Peyer's patch (tissue), 4 donors: ENCODE measurements at places on chromosomes 4 and X.

DNA sequence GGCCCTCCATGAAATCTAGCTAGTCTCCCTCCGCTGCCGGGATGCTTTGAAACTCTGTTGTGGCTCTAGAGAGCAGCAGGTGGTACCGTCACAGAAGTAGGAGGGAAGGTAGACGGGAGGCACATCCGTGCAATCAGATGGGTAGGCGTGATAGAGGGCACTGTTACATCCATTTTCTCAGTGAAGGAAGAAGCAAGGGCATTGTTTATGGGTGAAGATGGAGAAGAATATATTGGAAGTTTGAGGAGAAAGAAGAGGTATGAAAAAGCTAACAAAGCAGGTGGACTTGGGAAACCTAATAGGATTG, 1.3 kb downstream of the ANAPC4 start:
- DNase-seq = no peak

- DNase-seq = no peak
These were observed 877 bp downstream of the GPRASP1 start for GRCh38 chrX:102652031-102652688.

DNA sequence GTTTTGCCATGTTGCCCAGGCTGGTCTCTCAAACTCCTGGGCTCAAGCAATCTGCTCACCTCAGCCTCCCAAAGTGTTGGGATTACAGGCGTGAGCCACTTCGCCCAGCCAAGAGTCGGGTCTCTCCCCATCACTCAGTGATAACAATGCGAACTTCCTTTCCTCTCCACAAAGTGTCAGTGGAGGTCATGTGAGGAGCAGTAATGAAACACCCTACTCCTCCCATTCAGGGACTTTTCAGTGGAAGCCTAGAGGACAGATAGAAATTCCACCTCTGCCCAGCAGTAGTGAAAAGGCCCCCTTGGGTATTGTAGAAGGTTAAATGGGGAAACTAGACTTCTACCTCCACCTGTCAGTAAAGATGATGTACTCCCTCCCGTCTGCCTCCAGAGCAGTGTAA, 141.9 kb upstream of the STK26 start:
- DNase-seq = no peak

DNA sequence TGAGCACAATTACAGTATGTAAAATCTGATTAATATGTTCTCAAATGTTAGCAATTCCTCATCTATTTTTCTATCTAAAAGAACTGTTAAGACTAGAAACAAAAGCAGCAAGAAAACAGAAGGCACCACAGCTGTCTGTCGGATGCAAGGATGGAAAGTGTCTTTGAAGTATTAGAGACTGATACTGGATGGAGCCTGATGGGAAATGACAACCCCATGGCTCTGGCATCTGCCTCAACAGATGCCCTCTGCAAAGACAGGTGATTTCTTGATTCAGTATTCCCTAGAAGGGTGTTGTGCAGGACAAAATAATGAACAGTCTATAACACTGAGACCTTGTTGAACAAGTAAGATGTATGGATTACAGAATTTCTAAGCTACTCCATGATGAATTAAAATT, 19.7 kb downstream of the LRCH2 start:
- no peak for DNase-seq

DNA sequence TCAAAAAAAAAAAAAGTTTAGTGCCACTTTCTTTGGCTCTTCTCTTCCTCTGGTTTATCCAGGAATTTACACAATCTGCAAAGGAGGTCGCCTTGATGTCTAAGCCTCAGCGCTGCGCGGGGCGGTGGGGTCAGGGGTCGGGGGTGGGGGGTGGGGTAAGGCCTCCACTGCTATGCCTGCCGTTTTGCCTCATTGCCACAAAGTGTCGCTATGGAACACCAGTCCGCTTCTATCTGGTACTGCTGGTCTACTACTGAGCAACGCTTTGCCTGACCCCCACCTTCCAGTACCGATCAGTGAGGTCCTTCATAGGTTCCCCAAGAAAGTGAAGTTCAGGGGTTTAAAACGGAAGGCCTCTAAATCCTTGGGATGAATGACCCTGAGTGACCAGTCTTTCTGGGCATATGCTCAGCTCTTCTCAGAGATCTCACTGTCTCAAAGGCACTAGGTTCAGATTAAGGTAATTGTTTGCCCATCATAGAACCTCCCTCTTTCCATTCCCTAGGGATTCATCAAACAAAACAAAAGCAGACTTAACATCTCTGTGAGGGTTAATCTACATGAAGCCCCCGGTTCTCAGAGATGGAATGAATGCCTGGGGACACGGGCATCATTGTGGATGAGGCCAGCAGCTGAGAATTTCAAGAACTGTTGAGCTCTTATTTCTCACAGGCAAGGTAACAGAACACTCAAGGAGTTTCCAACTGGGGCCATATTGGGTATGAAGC, 16.9 kb upstream of the TSR2 start:
- DNase-seq = no peak

GRCh38 chrX:100363896-100364295, 46.2 kb downstream of the PCDH19 start:
- DNase-seq = no peak

DNA sequence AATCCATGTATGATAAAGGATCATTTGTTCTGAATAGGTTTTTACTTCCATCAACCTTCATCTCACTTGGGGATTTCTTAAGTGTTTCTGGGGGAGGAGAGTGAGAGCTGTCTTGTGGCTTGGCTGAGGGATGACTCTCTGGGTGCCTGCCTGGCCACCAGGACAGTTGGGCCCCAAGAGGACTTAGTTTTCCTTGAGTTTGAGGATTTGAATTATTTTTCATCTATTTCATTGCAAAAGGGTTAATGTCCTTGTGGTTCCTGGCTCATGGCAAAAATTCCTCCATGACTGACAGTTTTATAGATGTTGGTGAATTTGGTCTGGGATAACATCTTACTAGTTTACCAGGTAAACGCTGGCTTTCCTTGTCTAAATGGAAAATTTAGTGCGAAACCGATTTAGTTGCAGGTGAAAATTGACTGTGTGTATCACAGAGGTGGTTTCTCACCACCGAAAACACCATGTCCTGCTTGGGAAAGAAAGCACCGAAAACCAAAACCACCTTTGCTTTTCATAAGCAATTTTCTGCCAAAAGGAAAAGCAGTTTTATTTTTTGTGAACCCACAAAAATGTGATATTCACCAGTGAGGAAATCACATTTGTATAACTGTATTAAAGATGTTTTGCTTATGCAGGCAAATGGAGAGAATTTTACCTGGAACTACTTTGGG, 331.3 kb upstream of the SFRP2 start:
- no peak for DNase-seq

GRCh38 chr4:37802068-37802666, 24.3 kb upstream of the PGM2 start:
- DNase-seq = peak; percentile 62
